ENCODE measurements at places on chromosomes 2 and 18.

- DNase-seq = no peak
These were observed 6.7 kb downstream of the EHD3 start for GRCh38 chr2:31240381-31241365.

DNA sequence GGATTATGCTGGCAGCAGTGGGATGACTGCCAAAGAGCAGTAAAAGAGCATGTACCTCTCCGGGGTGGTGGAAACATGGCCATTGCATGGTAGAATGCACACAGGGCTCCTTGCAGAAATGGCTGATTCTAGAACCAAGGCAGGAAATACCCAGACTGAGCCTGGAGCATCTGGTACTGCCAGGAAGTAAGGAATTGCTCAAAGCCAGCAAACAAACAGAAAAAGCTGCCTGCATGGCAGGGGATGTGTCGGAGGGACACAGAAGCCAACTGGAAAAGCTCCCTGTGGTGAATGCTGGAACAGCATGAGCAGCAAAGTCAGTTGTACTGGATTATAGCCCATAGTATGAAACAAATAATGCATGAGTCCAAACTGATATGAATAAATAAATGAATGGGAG, 78.0 kb upstream of the NFATC1 start:
- DNase-seq = no peak

- no peak for DNase-seq
These were observed 238.5 kb upstream of the FANCL start for GRCh38 chr2:58479535-58480140.

DNA sequence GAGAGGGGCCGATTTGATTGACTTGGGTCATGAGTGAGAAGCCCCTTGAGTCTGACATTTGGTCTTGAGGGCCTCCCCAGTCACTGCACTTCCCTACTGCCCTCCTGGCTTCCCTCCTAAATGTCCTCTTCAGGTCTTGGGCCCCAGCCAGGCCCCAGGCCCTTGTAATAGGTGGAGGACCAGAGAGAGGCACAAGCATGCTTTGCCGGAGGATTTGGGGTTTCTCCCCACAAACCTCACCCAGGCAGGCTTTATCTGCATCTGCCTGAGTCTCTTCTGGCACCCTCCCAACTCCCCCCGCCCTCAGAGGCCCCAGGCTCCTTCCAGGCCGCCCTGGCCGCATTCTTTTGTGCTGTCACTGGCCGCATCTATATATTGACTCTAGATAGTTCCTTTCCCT, 270.7 kb downstream of the HAUS1 start:
- DNase-seq = no peak

DNA sequence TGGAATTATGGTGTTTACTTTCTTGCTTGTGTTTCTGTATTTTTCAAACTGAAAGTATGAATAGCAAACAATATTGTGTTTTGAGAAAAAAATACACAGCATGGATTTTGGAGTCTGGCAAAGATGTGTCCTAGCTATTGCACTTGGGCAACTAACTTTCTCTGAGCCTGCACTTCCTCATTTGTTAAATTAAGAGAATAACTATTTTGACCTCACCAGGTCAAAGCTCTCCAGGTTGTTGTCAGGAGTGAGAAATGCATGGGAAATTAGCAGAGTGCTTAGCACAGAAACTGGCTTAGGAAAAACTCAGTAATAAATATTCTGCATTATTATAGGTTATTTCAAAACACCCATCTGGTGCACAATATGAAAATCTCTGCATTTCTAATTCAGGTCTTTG, 28.2 kb downstream of the LYPD1 start:
- DNase-seq = no peak

DNA sequence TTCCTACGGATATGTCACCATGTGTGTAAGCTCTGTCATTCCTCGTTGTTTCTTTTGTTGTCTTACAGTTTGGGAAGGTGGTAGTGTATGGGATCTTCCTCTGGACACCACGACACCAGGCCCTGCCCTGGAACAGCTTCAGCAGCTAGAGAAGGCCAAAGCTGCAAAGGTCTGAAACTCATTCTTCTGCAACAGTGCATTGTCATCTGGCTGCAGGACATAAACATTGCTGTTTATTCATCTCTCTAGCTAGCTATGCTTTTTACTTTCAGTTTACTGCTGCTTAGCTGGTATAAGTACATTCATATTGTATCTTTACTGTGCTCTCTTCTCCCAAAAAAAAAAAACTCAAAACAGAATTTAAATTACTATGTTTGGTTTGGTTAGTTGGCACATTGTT, 39.2 kb upstream of the KCNJ13 start:
- DNase-seq = no peak

GRCh38 chr2:63562751-63563150, 25.5 kb downstream of the WDPCP start:
- no peak for DNase-seq
